ENCODE measurements at places on chromosomes 2 and 18.
A peak's percentile ranks its signal among the peaks of the same experiment; 100 is the strongest.

DNA sequence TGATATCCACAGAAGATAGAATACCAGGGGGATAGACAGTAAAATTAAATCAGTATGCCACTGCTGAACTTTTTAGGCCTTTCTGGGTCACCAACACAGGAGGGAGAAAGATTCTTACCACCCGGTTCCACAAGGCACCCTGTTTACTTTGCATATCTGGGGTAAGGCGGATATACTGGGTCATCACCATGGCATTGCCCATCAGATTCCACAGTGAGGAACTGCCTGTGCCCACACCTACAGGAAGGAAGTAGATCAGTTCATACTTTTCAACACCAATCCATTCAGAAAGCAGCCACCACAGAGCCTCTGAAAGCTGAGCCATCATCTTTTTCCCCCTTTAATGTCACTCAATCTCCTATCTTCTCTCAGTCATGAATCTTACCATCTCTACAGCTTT, 2.0 kb downstream of the LMAN2L start:
- DNase-seq, result no peak

DNA sequence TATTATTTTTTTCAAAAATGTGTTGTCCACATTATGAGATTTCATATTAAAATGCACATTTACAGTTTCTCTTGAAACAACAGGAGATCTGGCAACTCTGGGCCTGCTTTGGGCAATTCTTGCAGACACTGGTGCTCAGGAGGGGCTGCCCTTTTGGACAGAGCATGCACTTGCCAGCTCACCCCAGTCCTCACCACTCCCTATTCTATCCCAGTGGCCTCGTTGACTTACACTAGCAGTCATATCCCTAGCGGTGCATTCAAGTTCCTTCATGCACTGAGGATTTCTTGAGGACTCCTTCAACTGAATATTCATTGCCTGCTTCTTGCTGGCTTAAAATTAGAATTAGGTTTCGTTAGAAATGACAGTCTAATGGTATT, 87.9 kb upstream of the FHL2 start:
- DNase-seq, result no peak

DNA sequence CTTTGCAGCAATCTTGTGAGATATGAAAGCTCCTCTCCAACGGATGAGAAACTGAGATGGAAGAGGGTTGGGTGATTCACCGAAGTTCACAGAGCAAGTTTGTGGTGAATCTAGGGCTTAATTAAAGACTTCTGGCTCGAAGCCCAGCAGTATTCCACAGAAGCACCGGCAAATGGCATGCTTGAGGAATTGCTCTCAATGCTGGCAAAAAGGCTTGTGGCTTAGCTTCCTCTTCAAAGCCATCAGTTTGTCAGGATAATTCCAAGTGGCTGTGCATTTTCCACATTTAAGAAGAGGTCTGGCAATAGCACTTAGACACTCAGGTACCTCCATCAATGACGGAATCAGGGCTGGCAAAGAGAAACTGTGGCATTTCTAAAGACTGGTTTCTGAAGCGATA, 98.7 kb upstream of the SLC66A3 start:
- peak; percentile 77 for DNase-seq

GRCh38 chr18:4734903-4735302, 279.8 kb upstream of the DLGAP1 start:
- no peak for DNase-seq

GRCh38 chr2:112582314-112582746, 2.1 kb upstream of the CHCHD5 start:
- DNase-seq, result peak; percentile 25

- DNase-seq, result peak; percentile 88
These were observed 226.2 kb downstream of the ASXL3 start for GRCh38 chr18:33804258-33804657.

DNA sequence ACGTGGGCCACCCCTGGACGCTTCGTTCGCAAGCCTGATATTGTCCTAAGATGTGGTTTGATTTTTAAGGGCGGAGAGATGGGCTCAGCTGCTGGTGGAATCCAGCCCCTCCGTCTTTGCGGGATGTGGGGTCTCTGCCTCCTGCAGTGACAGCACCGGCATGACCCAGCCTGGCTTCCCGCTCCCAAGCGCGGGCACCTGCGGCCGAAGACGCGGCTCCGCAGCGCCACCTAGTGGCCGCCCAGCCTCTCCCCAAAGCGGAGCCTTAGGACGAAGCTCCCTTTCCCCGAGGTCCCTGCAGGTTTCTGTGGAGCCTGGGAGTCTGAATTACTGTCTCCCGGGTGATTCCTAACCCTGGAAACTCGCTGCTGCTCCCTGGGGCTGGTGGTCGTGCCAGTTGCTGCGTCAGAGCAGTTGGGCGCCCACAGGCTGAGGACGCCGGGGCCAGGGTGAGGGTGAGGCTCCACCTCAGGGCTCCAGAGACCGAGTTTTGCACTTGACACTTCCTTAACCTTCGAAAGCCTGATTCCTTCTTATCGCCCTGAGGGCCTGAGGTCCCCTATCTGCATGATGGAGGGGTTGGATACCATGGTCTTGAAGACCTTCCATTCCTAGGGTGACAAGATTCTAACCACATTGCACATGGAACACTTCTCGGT, 137.5 kb downstream of the TPO start:
- DNase-seq, result peak; percentile 56

DNA sequence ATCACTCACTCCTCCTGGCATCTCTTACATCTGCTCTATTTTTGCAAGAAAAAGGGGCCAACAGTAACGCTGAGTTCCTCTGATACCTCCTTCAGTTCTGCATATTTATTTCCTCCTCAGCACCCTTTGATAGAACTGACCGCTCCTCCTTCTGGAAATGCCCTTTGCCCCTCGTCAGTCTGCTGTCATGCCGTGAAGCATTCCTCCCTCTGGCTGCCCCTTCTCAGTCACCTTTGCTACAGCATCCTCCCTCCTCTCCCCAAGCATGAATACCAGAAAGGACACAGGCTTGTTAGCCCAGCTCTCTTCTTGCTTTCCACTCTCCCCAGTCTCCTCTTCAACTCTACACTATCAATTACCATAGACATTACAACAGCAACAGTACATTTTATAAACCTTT, 135.4 kb downstream of the NBAS start:
- DNase-seq, result no peak

- DNase-seq, result no peak
These were observed 28.1 kb downstream of the RHOB start for GRCh38 chr2:20474757-20475566.

GRCh38 chr2:61433606-61434005, 37.3 kb downstream of the USP34 start:
- no peak for DNase-seq

DNA sequence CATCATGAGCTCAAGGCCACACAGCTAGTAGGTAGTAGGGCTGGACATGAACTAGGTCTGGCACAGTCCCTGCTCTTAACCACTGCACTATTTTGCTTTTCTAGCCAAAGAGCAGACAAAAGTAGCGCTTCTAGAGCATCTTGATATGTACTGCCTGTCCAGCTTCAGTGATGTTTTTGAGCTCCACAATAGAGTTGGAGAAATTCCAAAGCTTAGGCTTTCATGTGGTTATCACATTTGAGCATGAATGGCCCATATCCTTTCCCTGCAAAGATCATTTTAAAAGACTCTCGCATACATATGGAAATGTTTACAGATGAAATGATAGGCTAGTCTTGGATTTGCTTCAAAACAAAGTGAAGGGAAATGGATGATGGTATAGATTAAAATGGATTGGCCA, 128.7 kb downstream of the MAP3K20 start:
- DNase-seq, result no peak

DNA sequence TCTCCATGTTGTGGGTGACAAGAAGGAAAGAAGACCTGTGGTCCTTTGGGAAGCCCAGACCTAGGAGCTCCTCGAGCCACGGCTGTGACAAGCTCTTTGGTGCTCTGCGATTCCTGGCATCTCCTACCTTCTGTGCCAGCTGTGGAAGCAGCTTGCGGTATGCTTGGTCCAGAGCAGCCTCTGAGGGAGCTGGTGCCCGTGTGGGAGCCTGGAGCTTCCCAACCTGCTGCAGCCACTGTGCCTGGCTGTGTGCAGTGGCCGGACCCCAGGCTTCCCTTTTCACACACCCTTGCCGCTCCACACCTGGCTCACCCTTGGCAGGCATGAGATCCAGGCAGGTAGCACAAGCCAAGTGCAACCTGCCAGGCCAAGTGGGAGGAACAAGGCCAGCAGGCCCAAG, 1328.6 kb upstream of the SLC39A10 start:
- no peak for DNase-seq

GRCh38 chr18:35817604-35818352, 154.7 kb upstream of the RMP24 start:
- DNase-seq, result no peak

DNA sequence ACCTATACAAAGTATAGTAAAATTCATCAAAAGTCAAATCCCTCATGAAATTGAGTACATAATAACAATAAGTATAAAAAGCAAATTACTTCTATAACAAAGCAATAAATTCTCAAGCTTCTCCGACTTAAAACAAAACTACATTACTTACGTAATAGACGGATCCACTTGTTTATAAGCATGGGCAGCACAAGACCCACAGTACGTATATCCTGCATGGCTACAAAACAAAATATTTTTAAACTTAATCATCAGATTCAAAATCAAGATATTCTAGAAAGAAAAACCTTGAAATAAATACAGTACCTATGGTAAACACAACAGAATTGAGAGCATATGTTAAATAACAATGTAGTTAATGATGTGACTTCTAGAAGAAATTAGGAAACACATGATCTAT, 78.9 kb downstream of the MEMO1 start:
- DNase-seq, result no peak

GRCh38 chr2:74436848-74437695, 4.7 kb downstream of the RTKN start:
- DNase-seq, result no peak

GRCh38 chr18:68848242-68848641, 50.4 kb downstream of the CCDC102B start:
- no peak for DNase-seq

DNA sequence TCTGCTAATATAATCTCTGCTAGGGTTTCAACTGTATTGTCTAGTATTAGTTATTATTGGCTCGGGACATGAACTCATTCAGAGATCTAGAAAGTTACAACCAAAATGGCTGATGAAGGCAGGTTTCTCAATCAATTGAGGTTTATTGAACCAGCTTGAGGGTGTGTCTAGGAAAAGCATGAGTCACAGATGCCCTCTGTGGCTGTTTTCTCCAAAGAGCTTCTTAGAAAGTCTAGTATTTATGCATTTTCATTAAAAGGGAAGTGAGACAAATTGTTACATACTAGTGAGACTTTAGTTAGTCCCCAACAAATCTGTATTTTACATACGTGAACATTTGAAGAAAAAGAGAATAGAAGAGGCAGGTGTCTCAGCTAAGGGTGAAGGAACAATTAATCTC, 23.0 kb upstream of the RTTN start:
- DNase-seq, result no peak

- no peak for DNase-seq
These were observed 757.5 kb upstream of the DDX18 start for GRCh38 chr2:117057016-117057415.

DNA sequence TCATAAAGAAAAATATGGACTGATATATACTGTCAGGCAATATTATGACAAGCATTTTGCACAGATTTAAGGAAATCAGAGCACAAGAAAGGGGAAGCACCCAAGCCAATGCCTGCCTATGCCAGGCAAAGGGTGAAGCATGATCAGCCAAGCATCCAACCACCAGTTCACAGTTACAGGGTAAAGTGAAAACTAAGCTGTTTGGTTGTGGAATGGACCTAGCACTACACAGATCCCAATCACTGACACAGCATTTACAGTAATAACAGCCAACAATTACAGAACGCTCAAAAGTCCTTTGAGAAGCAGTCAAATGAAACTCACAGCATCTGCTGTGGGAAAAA, 90.3 kb downstream of the SP3 start:
- DNase-seq, result no peak

DNA sequence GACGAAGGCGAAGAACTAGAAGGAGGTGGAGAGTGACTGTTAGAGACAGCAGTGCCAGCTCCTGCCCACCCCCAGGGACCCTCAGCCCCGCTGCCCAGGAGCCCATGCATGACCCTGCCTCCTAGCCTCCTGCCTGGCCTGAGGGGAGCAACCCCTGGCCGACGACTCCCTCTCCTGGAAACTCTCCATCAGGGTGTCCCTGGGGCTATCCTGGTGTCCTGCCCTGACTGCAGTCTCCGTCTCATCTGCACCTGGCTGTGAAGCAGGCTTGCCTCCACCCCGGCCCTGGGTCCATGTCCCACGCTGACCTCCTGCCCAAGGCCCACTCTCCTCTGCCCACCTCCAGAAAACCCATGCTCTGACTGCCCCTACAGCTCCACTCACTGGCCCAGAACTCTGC, 120.2 kb downstream of the RPIA start:
- DNase-seq, result no peak

GRCh38 chr2:9778012-9778411, 65.3 kb upstream of the TAF1B start:
- peak; percentile 66 for DNase-seq

GRCh38 chr2:149954981-149955600, 367.5 kb upstream of the MMADHC start:
- no peak for DNase-seq

DNA sequence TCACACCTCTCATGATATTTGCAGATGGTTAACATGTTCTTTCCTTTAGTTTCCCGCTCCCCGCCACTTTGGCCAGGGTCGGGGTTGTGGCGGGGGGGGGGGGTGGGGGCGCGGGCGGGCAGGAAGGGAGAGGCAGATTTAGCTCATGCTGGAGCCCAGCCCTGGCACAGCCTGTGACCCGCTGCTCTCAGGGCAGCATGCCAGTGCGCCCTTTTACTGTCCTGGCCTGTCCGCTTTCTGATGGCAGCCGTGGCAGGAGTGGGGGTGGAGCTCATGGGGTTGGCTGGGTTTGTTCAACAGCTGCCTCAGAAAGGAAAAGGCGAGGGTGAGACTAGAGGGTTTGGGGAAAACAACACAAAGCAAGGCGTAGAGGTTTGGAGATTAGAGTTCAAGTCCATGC, 56.1 kb downstream of the TNP1 start:
- DNase-seq, result no peak

DNA sequence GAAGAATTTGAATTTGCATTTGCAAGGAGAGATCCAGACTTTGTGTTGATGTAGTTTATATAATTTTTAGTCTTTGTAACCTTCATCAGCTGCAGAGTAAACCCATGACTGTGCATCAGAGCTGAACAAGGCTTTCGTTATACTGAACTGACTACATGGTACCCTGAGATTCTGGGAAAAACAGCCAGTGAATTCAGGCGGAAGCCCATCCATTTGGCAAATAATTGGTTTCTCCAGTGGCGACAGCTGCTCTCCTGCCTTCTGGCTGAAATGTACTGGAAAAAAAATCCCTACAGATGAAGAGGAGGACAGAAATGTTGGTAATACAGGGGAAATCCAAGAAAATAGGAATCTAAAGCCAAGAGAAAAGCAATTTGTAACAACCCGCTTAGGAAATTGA, 657.5 kb upstream of the CDH7 start:
- DNase-seq, result no peak

DNA sequence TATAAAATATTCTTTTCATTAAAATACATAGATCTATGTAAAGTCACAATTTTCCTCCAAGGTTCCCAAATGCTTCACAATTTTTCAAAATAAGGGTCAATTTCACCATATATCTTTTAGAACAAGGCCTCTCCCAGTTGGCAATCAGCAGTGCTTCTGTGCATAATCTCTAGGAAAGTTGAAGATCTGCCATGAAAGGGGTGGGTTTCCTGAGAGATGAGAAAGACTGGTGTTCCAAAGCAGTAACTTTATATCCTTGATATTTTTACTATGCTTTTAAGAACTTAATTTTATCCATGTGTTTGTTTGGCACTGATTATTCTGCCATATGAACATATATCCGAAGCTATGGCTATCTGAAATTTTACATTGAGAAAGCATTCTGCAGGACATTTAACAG, 199.4 kb upstream of the CYP26B1 start:
- DNase-seq, result no peak

- no peak for DNase-seq
These were observed 161.7 kb downstream of the TWIST2 start for GRCh38 chr2:239009589-239009961.
